ENCODE measurements at places on chromosomes 4 and X.

- no peak for DNase-seq
Measured at GRCh38 chr4:40373636-40374035, 38.5 kb downstream of the CHRNA9 start.

DNA sequence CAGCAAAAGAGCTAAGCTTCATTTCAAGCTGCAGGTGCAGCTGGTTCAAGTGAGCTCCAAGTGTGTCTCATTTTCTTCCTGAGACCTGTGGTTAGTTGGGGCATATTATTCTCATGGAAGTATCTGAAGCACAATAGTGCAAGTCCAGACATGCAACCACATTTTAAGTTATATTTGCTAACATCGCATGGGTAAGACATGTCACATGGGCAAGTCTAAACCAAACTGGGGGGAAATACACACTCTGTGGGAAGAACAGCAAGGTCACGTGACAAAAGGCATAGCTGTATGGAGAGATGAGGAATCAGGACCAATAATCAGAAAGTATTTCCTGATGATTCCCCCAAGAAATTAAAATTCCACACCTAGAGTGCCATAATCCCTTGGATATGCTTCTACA, 94.9 kb upstream of the NDP start:
- DNase-seq: no peak

DNA sequence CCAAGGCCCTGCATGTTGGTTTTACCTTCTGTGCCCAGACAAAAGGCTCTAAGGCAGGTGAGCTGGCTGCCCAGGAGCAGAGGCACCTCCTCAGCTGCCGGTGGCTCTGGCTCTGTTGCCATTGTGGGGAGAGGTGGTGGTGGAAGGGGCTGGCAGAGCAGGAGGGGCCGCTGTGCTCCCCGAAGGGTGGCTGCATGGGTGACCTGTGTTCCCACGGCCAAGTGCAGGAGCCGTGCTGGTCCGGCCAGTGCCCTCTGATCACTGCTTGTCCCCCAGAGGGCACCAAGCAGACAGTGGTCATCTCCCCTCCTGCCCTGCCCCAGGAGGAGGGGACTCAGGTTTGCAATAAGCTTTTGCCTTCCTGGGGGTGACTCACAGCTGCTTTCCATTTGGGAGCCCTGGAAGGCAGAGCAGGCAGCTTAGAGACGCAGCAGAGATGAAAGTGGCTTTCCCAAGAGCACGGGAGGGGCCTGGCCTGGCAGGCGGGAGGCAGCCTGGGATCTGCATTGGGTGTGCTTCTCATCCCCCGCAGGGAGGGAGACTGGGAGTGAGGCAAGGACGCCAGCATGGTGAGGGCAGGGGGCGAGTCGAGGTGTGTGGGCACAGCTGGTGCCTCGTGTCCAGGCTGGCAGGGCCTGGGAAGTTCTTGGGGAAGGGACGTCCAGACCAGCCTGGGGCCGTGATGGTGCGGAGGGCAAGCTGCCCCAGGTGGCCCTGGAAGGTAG, 28.7 kb downstream of the DOK7 start:
- DNase-seq: peak; percentile 50

DNA sequence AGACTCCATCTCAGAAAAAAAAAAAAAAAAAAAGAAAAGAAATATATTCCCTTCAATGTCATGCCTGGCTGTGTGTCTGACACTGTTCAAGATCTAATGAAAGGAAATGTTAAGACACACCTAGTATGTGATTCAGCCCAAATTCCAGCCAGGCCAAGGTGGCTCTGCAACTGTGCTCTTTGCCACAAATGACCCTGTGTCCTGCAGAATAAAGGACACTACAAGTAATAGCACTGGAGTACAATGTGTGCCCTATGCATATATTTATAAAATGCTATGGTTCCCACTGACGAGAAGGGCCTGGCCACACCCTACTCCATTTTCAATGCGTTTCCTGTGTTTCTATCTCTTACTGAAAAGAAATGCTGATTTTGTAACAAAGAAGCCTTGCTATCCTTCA, 98.0 kb upstream of the SORBS2 start:
- no peak for DNase-seq

GRCh38 chrX:1244164-1245076, 24.2 kb upstream of the CSF2RA start:
- DNase-seq: no peak

DNA sequence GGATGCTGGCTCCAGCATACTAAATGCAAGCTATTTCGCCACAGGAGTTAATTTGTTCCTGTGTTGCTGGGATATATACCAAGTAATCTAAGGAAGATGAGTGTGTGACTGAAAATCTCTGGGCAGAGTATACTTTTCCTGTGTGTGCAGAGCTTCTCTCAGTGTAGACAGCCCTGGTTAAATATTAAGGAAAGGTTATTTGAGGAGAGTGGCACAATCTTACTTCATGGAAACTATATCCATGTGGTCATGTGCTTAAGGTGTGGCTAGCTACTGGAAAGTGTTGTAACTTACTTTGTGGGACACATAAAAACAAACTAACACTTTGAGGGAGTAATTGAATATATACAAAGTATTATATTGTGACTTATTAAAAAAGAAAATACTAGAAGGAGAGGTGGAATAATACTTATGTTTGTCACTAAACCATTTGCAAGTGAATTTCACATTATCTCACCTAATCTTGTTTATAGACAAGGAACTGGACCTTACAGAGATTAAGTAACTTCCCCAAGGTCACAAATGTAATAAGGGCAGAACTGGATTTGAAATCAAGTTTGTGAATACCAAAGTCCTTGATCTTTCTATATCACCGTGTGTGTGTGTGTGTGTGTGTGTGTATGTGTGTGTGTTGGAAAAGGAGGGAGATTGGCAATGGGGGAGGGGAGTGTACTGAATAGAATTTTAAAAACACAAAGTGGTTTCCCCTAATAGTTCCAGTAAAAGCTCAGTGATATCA, 408.2 kb upstream of the NR3C2 start:
- no peak for DNase-seq

DNA sequence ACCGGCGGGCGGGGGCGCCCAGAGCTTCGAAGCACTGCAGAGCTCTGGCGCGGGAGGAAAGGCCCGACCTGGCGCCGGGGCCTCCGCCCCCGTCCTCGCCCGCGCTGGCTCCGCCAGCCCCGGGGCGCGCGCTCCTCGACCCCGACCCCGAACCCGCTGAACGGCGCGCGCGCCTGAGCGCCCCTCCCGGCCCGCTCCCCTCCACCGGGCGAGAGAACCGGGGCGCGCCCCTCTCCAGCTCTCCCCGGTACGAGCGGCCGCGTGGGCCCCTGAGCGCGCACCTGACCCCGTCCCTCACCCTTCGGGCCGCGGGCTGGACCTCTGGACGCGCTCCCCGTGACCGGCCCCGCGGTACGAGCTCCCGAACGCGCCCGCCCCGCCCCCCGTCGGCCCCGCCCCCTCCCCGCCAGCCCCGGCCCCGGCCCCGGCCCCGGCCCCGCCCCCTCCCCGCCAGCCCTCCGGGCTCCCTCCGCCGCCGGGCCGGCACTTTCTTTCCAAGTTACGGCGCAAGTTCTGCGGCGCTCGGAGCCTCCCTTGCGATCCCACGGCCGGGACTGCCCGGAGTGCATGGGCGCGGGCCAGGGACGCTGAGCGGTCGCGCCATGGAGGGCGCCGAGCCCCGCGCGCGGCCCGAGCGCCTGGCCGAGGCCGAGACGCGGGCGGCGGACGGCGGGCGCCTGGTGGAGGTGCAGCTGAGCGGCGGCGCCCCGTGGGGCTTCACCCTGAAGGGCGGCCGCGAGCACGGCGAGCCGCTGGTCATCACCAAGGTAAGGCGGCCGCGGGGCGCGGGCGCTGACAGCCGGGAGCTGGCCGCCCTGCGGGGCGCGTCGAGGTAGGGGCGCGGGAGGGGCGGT, at the start of gene SHROOM2:
Gene SHROOM2, plus strand, starts transcription at position 486 of the 854 bp plus-strand sequence. Its CDS starts 117 bp downstream, at position 603.
- no peak for DNase-seq

- DNase-seq: no peak
Measured at GRCh38 chr4:109206620-109207019, 95.8 kb downstream of the COL25A1 start.

GRCh38 chrX:138939038-138939437, 227.5 kb upstream of the FGF13 start:
- no peak for DNase-seq

- DNase-seq: no peak
Measured at GRCh38 chrX:981791-982626, 230.4 kb downstream of the CRLF2 start.

GRCh38 chr4:125734504-125734903, 419.7 kb downstream of the FAT4 start:
- no peak for DNase-seq

- peak; percentile 24 for DNase-seq
Measured at GRCh38 chr4:48255072-48255958, 14.3 kb downstream of the TEC start.

DNA sequence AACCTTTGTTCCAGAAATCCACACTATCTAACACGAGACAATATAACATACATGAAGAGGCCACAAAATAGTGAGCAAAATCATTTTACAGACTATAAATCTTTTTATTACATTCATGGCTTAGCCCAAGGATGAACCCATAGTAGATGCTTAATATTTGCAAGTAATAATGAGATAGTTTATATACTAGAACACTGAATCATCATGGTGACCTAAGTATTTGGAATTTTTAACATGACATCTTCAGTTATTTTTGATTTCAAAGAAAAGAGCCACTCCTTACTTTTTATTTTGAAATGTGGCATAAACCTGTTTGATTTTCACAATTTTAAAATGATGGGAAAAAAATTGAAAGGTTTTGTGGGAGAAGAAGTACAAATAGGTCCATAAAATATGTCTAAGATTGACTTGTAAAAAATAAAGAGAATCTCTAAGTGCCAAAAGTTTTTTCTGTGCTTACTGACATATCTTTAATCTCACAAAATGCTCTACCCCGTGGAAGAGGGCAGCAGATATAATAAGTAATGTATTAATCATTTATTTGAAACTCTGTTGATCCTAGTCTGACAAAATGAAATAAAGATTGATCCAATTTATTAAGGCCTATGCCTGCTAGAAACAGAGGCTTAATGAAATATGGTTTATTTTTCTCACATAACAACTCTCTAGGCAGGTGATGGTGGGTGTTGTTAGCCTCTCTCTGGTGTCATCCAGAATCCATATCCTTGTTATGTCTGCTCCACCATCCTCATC, 224.5 kb upstream of the CENPE start:
- DNase-seq: no peak

DNA sequence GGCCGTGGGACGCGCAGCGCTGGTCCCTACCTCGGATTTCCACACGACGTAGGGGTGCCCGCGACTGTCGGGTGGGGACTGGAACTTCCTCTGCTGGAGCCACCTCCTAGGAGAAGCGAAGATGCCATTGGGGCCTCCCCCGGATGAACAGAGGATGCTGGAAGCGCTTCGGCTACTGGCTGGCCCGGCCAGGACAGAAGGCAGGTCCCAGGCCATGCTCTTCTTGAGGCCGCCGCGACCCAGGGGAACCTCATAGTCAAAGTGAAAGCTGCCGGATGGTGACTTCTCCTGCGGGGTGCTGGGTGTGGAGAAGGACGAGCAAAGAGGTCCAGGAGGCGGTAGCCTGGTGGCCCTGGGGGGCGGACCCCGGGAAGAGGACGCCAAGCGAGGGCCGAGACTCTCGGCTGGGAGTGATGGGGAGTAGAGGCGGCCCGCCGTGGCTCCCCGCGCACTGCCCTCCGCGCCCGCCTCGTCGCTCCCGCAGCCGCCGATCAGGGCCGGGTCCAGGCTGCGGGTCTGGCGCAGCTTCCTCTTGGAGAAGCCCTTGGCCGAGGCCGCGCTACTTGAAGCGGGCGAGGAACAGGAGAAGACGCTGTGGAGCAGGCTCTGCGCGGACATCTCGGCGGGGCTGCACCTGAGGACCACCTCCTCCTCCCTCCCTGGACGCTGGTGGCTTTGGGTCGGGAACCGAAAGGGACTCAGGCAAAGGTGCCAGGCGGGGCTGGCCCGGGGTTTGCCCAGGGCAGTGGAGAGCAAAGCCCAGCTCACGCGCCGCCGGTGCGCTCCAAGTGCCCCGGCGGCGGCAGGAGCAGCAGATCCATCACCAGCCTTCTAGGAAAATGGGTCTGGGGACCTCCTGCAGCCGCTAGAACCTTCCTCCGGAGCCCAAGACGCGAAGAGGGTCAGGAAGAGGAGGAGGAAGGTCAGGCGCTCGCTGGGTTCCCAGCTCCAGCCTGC, 1.2 kb downstream of the ARHGAP6 start:
- DNase-seq: peak; percentile 40

DNA sequence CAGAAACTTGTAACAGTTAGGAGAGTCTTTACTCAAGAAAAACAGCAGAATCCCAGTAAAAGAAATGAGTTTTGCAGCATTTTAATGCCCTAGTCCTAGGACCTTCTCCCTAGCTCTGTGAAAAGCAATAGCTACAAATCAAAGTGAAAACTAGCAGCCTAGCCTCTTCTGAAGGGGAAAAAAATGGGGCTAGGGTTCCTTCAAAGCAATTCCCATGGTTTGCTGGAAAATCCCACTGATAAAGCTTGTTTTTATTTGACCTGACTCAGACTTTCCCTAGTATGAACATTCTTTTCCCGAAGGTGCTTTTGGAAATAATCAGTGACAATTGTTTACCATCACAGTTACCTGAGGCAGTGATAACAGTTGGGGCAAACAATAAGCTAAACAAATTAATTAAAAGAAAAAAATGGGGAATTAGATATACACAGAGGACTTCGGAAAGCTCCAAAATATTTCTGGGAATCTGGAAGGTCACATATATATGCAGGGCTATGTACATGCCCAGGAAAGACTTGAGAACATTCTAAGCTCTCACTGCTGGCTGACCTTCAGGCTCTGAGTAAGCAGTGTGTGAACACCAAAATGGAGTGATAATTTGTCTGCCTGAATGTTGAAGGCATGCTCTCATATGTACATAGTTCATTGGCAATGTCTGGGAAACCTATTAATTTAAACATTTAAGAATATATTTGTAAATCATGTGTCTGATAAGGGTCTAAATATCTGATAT, 285.9 kb downstream of the KCTD8 start:
- DNase-seq: no peak

DNA sequence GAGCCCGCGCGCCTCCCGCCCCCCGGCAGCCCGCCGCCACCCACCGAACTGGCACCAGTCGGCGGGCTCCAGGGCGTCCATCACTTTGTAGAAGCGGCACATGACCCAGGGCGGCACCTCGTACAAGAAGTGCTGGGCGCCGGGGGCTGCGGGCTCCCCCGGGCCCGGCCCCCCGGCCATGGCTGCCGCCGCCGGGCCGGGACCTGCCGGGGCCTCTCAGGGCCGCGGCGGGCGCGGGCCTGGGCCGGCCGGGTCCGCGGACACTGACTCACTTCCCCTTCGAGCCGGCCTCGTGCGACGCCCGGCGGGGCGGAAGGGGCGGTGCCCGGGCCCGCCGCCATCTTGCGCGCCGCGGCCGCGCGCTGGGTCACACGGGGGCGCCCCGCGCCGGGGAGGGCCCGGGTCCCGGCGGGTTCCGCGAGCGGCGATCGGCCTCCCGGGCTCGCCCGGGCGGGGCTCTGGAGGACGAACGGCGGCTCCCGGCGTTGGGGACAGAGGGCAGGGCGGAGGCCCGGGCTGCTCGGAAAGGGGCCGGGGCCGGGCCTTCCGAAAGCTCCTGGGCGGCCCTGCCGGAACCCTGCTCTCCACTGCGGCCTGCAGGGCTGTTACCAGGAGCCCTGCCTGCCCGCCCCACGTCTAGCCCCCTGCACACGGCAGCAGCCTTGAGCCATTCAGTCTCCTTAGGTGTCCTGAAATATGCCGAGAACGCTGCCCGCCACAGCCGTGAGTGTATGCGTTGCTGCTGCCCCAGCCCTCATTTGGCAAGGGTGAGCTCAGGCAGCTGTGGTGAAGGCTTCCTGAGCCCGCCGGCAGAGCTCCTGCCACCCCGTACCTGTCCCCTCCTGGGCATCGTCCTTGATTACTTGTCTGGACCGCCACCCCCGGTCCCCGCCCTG, at the start of gene IRAK1:
Gene IRAK1, minus strand, starts transcription at position 270 of the 896 bp plus-strand sequence. Its CDS starts 90 bp downstream, at position 180.
- peak; percentile 66 for DNase-seq

Data from foreskin fibroblast (primary cell).